ENCODE measurements at places on chromosomes 4 and X. TPM values are rescaled to one million over a fixed set of nuclear protein-coding genes. Genes with fewer than 3 reads are reported as not detected.

DNA sequence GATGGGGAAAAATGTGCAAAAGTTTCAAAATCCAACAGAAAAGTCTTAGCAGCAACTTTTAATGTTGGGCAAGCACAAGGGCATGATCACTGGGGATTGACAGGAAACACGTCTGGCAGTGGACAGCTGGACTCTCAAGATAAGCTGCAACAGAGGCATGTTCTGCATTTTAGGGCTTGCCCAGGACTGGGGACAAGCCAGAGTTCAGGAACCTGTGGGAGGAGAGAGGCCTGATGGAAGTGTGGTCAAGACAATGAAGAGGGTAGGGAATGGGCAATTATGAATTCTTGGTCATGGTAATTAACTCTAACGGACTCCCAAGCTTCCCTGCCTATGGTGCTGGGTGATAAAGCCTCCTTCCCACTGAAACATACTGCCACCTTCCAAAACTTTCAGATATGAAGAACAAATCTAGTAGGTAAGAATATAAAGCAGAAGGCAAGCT lies 48.4 kb downstream of the ANXA3 start:
- DNase-seq: no peak

- no peak for DNase-seq
Observed at GRCh38 chr4:53854991-53855568, 209.3 kb downstream of the CHIC2 start.

DNA sequence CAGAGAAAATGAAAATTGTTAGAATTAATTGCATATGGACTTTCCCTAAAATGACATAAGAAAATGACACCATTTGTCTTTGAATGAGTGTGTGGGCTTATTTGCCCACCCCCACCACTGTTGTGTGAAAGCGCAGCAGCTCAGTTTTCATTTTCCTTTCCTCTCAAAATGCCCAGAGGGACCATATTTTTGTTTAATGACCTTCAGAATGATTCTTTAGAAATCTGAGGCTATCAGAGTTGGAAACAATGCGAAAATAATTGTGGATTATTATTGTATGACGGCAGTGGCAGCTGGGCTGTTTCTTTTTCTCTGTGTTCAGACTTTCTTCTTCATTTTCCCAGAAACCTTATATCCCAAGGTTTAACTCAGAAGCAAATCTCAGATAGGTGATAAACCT lies 44.6 kb upstream of the TEX13A start:
- no peak for DNase-seq

The FHDC1 gene
- 10.5 TPM for polyA plus RNA-seq

DNA sequence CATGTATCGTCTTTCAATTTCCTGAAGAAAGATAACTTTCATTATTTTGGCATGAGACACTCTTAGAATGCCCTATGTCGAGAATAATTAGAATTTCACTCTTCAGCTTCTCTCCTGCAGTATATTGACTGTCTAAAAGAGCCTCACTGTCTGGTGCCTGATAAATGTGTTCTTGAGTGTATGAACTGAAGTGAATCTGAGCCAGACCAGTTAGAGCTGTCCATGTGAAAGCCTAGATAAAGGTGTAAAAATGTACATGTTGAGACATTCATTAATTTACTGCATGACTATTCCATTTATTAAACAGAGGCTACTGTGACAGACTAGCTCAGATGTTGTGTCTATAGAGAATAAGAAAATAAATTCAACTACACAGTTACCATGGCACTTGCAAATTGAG lies 283.2 kb downstream of the PCDH18 start:
- no peak for DNase-seq
